H9 (cell line): ENCODE measurements at places on chromosomes 7 and 10. TPM values are rescaled to one million over a fixed set of nuclear protein-coding genes. Genes with fewer than 3 reads are reported as not detected.

DNA sequence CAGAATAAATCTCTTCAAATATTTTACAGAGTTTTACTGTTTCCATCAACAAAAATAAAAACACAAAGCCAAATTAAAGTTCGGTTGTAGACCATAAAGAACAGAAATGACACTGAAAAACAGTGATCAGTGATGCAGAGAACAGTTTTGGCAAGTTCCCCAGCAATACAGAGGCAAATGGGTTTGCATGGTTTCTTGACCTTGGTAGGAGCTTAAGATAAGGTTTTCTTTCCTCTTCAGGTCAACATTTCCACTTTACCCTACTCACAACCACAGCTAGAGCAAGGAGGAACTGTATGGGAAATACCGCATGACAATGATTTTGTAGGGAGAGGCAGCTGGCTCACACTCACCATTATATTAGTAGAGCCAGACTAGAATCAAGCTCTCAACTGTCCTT, 199.5 kb downstream of the SH2D4B start:
- no peak overlapping the region for H3K27ac ChIP-seq
- no peaks in the 10 kb centered on the region for H3K36me3 ChIP-seq
- H3K27me3 ChIP-seq, result no peaks in the 10 kb centered on the region
- peaks cover 5% of the 10 kb centered on the region; the same call in 1 of the 2 replicates for H3K4me1 ChIP-seq

MYPN gene
- not detected in 2 replicates for total RNA-seq

GRCh38 chr7:22214000-22214399, 143.0 kb downstream of the RAPGEF5 start:
- H3K27me3 ChIP-seq, result no peaks in the 10 kb centered on the region

RBP3 gene
- not detected in 2 replicates for total RNA-seq

DNA sequence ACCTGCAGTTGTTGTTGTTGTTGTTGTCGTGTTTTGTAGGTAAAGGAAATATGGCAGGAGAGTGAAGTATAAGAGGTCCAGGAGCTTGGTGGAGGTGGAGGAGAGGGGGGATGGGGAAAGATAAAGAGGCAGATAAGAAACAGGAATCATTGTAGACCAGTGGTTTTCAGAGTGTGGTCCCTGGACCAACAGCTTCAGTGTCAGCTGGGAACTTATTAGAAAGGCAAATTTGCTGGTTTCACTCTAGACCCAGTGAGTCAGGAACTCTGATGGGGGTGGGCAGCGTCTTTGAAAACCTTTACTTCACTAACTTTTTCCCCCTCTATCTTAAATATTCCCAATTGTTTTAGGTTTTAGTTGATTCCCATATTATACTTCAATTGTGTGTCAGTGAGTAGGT, 241.5 kb downstream of the AUTS2 start:
- no peaks in the 10 kb centered on the region for H3K27me3 ChIP-seq
- peaks cover 8% of the 10 kb centered on the region; the same call in 1 of the 2 replicates for H3K4me1 ChIP-seq
- no peaks in the 10 kb centered on the region for H3K36me3 ChIP-seq
- DNase-seq, result no peak
- H3K27ac ChIP-seq, result no peak overlapping the region

DNA sequence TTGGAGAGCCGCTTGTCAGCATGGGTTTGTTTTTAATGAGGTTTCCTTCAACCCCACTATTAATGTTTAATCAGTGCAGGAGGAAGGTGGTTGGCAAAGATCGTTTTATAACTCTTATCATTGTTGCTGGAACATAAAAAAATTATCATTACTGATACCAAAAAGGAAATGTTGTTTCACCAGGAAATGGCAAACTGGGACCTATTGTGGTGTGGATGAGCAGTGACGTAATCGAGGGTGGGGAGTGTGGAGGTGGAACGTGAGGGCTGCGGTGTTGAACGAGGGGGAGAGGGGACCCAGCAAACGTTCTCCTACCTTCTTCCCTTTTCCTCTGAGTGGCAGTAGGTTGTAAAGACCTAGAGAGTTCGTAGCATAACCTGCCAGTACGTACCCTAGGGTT, 71.9 kb upstream of the TOMM7 start:
- no peak overlapping the region for H3K4me3 ChIP-seq
- H3K36me3 ChIP-seq, result no peaks in the 10 kb centered on the region; the same call in 2 of the 3 replicates
- no peak overlapping the region for H3K27ac ChIP-seq

DNA sequence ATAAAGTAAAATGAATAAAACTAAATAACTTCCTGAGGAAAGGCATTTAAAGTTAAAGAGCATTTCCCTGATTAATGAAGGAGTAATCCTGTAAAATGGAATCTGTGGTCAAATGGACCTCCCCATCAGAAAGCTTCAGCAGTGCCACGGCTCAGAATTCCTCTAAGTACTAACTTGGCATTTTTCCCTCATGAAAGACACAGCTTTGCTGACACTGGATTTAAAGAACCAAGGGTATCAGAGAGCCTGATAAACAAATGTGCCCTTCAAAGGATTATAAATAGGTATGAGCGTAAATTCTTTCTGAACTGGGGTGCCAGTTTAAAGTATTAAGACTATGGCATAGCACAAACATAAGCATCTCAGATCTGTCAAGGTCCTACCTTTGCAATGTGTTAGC, 24.2 kb upstream of the RNF148 start:
- no peak overlapping the region for H3K4me3 ChIP-seq
- H3K27me3 ChIP-seq, result no peaks in the 10 kb centered on the region
- no peak overlapping the region for H3K27ac ChIP-seq
- no peak for DNase-seq
- H3K36me3 ChIP-seq, result no peaks in the 10 kb centered on the region

GPR158 gene
- total RNA-seq, result 0.24 and 0.33 TPM in 2 replicates

GRCh38 chr10:98470850-98471249, 24.1 kb upstream of the HPS1 start:
- H3K27me3 ChIP-seq, result no peaks in the 10 kb centered on the region
- H3K27ac ChIP-seq, result no peak overlapping the region
- no peaks in the 10 kb centered on the region for H3K36me3 ChIP-seq
- DNase-seq, result no peak
- H3K4me3 ChIP-seq, result no peak overlapping the region

ACTA2 gene
- 2.3 and 2.4 TPM in 2 replicates for total RNA-seq

- no peak overlapping the region for H3K27ac ChIP-seq
- DNase-seq, result no peak
- no peaks in the 10 kb centered on the region for H3K27me3 ChIP-seq
- H3K4me1 ChIP-seq, result no peaks in the 10 kb centered on the region
- no peak overlapping the region for H3K4me3 ChIP-seq
Measured at GRCh38 chr10:8369666-8370065, 315.2 kb downstream of the GATA3 start.

GRCh38 chr7:137981668-137982067, 20.2 kb downstream of the CREB3L2 start:
- H3K27me3 ChIP-seq, result no peaks in the 10 kb centered on the region
- no peak overlapping the region for H3K4me3 ChIP-seq
- H3K27ac ChIP-seq, result no peak overlapping the region
- H3K4me1 ChIP-seq, result peaks cover 7% of the 10 kb centered on the region; the same call in 1 of the 2 replicates
- H3K36me3 ChIP-seq, result peaks cover 32% of the 10 kb centered on the region
- no peak for DNase-seq

SPAG6 gene
- 0.24 and 0.29 TPM in 2 replicates for total RNA-seq

DNA sequence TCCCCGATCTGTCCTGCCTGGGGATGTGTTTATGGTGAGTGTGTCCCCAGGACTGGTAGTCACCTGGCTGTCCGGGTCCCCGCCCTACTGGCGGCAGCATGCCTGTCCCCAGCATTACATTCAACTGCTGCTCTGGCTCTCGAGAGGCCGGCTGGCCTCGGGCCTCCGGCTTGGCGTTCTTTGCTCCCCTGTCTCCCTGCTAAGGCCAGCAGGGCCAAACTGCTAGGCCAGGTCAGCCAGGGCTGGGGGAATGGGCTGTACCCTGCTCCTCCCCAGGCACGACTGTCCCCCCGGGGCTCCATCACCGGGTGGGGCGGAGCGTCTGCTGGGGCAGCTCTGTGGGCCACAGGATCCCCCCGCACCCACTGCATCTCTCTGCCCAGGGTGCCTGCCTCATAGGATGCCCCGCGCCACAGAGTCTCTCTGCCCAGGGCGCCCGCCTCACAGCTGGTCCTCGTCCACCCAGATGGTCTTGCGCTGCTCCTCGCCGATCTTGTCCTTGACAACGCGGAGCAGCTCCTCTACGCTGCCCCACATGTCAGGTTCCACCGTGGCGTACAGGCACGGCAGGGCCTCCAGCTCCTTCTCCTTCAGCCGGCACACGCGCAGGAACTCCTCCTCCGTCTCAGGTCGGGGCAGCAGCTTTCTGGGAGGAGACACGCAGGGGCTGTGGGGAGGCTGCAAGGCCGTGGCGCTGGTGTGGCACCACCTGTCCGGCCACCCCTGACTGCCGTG, 62.3 kb upstream of the GNA12 start:
- no peak overlapping the region for H3K4me3 ChIP-seq
- H3K4me1 ChIP-seq, result no peaks in the 10 kb centered on the region
- no peak overlapping the region for H3K27ac ChIP-seq

GRCh38 chr10:34298346-34298818, 516.7 kb downstream of the PARD3 start:
- no peaks in the 10 kb centered on the region for H3K27me3 ChIP-seq
- peaks cover 10% of the 10 kb centered on the region; the same call in 1 of the 2 replicates for H3K4me1 ChIP-seq
- no peak overlapping the region for H3K27ac ChIP-seq
- no peak for DNase-seq

NKX1-2 gene
- 14.9 and 15.3 TPM in 2 replicates for total RNA-seq

UTF1 gene
- 31.5 and 38.6 TPM in 2 replicates for total RNA-seq

GRCh38 chr7:93750986-93751385, 139.6 kb downstream of the TFPI2 start:
- no peak for DNase-seq
- no peaks in the 10 kb centered on the region for H3K36me3 ChIP-seq
- no peak overlapping the region for H3K4me3 ChIP-seq
- H3K27ac ChIP-seq, result no peak overlapping the region
- no peaks in the 10 kb centered on the region for H3K4me1 ChIP-seq

DNA sequence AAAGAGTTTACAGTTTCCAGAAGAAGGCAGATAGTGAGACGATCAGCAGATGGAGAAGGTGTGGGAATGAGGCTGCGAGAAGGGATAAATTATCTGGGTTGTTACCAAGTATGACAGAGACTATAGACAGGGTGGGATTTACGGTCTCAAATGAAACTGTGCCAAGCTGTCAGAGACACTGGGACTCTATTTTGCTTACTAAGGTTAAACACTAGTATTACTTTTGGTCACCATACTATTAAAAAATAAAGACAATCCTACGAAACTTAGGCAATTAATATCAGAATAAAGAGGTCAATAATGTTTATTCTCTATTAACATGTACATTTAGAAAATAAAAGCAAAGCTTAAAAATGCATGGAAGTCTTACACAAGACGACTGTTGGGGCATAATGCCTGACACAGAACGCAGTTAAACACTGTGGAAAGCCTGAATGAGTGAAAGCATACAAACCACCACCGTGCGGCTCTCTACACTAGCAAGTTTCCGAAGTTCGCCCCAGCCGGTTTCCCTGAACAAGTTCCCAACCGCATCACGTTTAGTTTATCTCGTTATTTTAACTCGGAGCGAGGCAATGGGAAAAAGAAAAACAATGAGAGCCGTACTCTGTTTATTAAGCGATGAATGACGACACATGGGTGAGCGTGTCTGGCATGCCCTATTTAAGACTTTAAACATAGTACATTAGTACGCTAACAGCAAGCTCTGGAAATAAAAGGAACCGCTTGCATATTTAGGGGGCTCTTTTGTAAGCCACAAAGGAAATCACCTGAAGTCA, 909 bp upstream of the CC2D2B start:
- H3K4me3 ChIP-seq, result peak overlapping the region; percentile 95
- peaks cover 7% of the 10 kb centered on the region for H3K36me3 ChIP-seq
- H3K4me1 ChIP-seq, result no peaks in the 10 kb centered on the region
- peak; percentile 39 for DNase-seq
- H3K27ac ChIP-seq, result no peak overlapping the region
- no peaks in the 10 kb centered on the region for H3K27me3 ChIP-seq

ABLIM1 gene
- 31.8 and 32.1 TPM in 2 replicates for total RNA-seq

GRCh38 chr7:24737281-24737680, 20.0 kb downstream of the GSDME start:
- no peak overlapping the region for H3K27ac ChIP-seq
- H3K27me3 ChIP-seq, result no peaks in the 10 kb centered on the region
- H3K4me1 ChIP-seq, result no peaks in the 10 kb centered on the region
- no peak for DNase-seq
- H3K4me3 ChIP-seq, result no peak overlapping the region

VAX1 gene
- not detected in 2 replicates for total RNA-seq

DNA sequence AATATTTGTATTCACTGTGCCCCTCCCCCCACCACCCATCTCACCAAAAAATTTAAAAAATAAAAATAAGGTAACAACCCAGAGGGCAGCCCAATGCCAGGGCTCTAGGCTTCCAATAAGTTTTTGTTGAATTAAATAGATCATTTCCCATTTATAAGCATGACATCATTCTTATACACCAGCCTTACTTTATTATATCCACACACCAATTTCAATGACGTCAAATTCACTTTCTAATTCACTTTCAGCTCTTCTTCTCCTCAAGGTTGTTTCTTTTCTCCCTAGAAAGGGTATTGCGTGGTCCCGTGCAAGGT, 1.2 kb upstream of the DKK1 start:
- H3K4me3 ChIP-seq, result peak overlapping the region; percentile 66
- no peak for DNase-seq
- no peaks in the 10 kb centered on the region for H3K4me1 ChIP-seq
- H3K27ac ChIP-seq, result no peak overlapping the region
- H3K27me3 ChIP-seq, result peaks cover 65% of the 10 kb centered on the region

IFIT1 gene
- 1.2 and 1.9 TPM in 2 replicates for total RNA-seq

EPHA1 gene
- total RNA-seq, result 109 and 119 TPM in 2 replicates

C10orf67 gene
- total RNA-seq, result not detected in 2 replicates

GRCh38 chr7:79692015-79692414, 238.5 kb upstream of the MAGI2 start:
- DNase-seq, result no peak
- no peak overlapping the region for H3K27ac ChIP-seq
- H3K27me3 ChIP-seq, result no peaks in the 10 kb centered on the region
- H3K36me3 ChIP-seq, result no peaks in the 10 kb centered on the region

DNA sequence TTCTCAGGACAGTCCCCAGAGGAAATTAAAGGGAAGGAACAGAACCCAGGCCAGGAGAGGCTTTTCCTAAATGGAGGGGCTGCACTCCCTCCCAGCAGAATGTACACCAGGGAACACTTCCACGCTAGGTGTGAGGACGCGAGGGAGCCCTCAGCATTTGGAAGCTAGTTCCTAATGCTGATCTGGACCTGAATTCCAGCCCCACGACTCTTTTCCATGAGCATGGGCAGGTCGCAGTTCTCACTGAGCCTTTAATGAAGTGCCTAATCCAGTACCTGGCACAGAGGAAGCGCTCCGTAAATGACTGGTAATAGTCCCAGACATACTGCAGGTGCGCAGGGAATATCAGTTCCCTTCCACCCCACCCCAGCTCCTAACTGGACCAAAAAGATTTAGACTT, 1.1 kb downstream of the ALOX5 start:
- no peaks in the 10 kb centered on the region for H3K36me3 ChIP-seq
- H3K4me3 ChIP-seq, result peak overlapping the region; percentile 58
- DNase-seq, result no peak
- no peaks in the 10 kb centered on the region; the same call in 1 of the 2 replicates for H3K4me1 ChIP-seq
- peaks cover 15% of the 10 kb centered on the region; the same call in 1 of the 2 replicates for H3K27me3 ChIP-seq

DNA sequence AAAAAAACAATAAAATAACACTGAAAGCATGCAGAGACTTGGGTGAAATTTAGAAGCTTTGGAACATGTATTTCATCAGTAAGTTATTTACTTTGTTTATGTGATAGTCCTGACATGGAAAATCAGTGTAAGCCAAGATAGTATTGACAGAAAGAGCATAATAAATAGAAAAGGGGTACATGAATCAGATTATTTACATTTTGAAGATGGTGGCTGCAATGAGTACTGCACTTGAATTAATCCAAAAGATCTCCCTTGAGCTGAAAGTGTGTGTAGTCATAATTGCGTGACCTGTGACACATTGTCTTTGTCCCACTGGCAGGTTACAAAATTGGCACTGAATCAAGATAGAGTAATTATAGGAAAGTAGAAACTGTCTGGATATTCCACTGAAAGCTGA, 562.9 kb downstream of the GFRA1 start:
- no peaks in the 10 kb centered on the region for H3K4me1 ChIP-seq
- no peak overlapping the region for H3K27ac ChIP-seq
- no peaks in the 10 kb centered on the region for H3K27me3 ChIP-seq
- no peaks in the 10 kb centered on the region for H3K36me3 ChIP-seq
